ENCODE measurements at places on chromosomes 7 and 10.

DNA sequence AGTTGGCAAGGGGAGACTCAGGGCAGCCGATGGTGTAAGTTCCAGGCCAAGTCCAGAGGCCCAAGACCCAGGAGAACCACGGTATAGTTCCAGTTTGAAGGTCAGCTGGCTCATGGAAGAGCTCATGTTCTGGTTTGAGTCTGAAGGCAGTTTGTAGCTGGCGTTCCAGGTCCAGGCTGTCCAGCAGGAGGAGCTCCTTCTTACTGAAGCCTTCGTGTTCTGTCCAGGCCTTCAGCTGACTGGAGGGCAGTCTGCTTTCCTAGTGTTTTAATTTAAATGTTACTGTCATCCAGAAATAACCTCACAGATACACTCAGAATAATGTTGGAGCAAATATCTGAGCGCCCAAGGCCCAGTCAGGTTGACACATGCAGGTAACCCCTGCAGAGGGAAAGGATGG, 4.2 kb downstream of the SUN1 start:
- no peak for DNase-seq

DNA sequence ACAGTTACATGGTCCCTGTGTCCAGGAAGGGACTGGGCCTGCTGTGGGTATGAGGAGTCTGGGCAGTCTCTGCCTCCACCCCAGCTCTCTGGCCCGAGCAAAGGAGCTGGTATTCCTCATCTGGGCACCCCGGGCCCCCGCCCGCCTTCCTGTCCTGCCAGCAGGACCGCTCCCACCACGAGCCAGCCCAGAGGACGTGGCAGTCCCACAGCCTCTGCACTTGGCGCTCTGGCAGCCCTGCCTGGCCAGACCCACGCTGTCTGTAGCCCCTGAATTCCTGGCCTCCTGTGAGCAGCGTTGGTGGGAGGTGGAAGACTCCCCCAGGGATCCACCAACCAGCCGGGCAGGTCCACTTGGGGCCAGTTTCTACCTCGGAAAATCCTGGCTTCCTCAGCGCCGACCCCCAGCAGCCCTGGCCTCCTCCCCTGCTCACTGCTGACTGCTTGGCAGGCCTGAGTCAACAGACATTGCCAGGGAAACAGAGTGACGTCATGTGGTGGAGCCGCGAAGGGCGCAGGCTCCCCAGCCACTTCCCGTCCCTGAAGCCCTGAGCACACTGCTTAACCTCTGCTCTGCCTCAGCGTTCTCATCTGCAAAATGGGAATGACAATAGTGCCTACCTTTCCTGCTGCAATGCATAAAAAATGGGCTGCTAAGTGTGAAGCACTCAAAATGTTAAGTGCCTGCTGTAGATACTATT, 21.6 kb upstream of the LIMK1 start:
- peak; percentile 55 for DNase-seq

DNA sequence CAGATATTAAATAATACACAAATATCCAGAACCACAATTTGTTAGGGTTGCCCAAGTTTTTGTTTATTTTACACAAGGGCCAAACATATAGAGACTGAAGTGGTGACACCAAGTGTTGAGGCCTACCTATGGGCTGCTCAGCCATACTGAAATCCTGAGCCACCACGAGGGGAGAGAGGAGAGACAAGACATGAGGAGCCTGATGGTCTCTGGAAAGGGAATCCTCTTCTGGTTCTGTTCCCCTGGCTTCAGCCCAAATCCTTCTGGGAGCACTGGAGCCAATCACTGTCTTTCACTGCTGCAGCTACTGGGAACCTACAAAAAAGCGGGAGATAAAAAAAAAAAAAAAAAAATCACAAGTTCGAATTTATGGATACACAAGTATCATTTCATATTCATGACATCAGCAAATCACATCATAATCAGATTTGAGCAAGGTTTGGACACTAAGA, 1.9 kb downstream of the SKIDA1 start:
- no peak for DNase-seq

GRCh38 chr10:285216-285615, 150.0 kb downstream of the ZMYND11 start:
- no peak for DNase-seq

- peak; percentile 67 for DNase-seq
Observed at GRCh38 chr7:150322114-150322832, 882 bp upstream of the LRRC61 start.

DNA sequence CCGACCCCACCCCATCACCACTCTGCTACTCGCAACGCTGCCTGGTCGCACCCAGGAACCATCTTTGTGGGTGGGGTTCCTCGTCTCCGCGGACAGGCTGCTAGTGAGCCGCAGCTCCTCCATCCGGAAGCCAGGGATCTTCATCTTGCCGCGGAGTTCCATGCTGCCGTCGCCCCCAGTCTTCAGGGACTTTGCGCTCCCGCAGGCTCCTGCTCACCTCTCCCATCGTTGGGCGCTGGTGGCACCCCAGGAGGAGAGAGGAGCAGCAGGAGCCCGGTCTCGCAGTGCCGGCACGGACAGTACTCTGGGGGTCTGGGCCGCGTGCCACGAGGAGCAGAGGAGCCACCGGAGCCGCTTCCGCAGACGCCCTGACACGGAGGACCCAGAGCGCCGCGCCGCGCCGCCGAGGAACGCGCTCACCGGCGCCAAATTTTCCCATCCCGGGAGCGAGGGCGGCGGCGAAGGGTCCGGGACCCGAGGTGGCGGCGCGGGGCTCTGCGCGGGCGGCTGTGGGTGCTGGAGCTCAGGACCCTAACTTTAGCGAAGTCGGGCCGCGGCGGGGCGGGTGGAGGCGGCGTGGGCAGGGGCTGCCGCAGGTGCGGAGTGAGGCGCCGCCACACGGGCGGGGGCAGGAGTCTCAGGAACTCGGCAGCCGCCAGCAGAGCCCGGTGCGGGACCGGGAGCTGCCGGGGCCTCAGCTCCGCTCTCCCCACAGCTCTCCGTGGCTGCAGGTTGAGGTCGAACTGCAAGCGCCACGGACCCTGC, 750.1 kb upstream of the SORCS1 start:
- DNase-seq: no peak

GRCh38 chr7:43652364-43652763, 69.5 kb downstream of the STK17A start:
- no peak for DNase-seq

- no peak for DNase-seq
Observed at GRCh38 chr7:92260248-92260781, 14.5 kb downstream of the ANKIB1 start.

GRCh38 chr10:84522612-84523462, 194.4 kb downstream of the CCSER2 start:
- no peak for DNase-seq

DNA sequence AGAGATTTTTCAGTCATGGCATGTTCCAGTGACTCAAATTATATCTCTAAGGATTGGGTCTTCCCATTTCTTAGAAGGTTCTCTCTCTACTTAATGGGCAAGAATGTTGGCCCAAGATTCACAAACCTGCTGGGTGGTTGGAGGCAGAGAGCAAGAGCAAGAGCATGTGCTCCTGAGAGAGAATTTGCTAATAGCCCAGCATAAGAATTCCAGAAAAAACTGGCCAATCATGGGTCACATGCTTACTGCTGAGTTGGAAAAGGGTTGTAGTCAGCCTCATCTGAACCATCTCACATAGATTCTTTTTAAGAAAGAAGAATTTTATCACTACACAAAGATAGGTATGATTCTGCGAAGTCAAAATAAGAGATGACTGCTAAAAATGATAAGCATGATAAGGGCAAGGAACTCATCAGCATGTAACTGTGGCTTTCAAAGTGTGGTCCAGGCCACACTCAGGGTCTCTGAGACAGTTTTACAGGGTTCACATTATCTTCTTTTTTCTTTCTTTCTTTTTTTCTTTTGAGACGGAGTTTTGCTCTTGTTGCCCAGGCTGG, 8.2 kb upstream of the VCL start:
- no peak for DNase-seq

DNA sequence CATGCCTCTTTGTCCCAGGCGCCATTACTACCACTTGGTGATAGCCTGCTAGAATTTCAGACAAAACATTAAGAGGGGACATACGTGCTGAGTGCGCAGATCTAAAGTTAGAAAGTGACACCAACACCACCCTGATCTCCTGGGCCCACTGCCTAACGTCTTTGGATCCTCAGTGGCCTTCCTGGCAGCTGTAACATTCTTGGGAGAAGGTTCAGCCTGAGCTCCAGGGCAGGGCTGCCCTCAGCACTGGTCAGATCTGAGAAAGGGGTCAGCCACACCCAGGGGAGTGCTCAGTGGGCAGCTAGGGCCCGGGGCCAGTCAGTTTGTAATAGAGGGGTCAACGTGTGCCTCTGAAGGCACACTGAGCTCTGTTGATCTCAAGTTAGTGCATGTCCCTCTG, 48.4 kb downstream of the ZCCHC24 start:
- no peak for DNase-seq

DNA sequence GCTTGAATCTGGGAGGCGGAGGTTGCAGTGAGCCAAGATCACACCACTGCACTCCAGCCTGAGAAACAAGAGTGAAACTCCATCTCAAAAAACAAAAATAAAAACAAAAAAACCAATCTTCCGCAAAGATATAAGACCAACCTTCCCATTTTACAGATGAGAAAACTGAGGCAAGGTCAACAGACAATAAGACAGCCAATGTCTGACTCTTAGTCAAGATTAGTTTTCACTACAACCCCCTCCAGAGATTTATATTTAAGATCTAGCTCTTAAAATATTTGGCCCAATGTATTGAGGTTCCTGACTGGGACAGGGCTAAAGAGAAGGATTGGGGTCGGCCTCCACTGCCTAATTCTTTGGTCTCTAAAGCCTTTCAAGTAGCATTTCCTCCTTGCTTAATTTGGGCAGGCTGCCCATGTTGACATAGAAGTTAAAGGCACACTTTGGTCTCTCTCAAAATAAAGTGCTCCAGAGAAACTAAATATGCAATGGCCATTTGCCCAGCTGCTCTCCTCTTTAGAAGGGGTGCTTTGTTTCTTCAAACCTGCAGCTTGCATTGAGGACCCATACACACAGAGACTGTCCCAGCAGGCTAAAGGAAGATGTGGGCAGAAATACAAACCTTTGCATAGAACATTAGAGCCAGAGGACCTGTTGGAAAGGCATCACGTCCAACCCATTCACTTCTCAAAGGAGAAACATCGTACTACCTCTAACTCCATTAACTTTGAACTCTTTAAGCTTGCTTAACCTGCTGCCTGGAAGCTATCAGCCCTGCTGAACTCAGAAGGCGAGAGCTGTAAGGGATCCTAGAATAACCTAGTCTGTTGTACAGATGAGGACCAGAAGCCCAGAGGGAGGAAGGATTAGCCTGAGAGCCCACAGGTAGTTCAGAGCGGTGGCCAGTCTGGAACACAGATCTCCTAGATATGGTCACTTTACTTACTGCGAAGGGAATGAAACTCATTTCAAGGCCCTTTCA, 3.9 kb downstream of the TECTB start:
- no peak for DNase-seq

DNA sequence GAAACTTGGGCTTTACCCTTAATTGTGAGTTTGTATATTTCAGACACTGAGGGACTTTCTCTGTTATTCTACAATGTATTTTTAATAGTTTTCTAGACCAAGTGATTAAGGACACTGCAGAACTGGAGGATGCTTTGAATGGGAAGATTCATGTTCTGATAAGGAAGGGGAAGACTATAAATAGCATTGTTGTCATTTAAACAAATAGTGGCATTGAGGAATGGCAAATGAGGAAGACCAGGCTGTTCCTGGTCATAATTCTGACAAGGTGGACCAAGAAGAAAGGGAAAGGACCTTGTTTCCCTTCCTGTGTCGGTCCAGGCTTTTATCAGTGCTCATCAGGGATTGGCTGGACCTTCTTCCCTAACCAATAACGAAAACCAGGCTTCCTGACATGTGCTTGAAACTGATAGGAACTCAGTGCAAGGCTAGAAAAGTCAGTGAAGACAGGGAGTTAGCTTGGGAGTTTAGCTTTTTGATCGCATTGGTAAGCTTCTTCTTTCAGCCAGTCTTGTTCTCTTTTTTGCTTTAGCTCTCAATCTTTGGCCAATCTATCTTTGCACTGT, 116.2 kb downstream of the ITGA8 start:
- no peak for DNase-seq

- no peak for DNase-seq
Observed at GRCh38 chr7:11332865-11333228, 359.2 kb downstream of the PHF14 start.

GRCh38 chr10:51321980-51322379, 247.7 kb downstream of the PRKG1 start:
- DNase-seq: no peak

- DNase-seq: no peak
Observed at GRCh38 chr7:29879609-29880008, 73.3 kb downstream of the WIPF3 start.

DNA sequence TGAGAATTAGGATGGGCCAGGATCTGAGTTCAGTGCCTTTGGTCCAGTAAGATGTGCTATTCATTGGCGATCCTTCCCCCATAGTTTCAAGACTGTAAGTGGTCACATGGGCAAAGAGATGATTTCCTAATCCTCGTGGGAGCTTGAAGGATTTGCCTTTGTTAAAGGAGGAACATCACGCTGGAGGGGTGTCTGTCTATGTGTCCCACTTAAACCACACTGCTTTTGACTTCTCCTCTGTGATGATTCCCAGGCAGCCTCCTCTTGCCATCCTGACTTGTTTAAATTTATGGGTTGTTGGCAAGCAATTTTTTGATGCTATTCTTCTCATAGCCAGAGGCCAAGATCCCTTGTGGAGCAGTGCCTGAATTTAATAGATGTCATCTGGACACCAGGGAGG, 154.0 kb downstream of the TCF7L2 start:
- DNase-seq: no peak

DNA sequence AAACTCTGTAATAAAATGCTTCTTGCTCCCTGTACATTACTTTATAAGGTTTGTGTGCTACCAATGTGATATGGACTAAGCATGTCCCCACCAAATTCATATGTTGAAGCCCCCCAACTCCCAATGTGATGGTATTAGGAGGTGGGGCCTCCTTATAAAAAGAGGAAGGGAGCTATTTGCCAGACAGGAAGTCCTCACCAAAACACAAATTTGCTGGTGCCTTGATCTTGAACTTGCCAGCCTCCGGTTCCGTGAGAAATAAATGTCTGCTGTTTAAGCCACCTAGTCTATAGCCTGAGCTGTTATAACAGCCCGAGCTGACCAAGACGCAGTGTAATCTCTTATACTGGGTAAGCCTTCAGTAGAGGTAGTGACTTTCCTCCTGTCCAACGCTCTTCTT, 114.5 kb downstream of the INHBA start:
- DNase-seq: no peak

- no peak for DNase-seq
Observed at GRCh38 chr10:97356318-97356914, 21.9 kb upstream of the FRAT2 start.

DNA sequence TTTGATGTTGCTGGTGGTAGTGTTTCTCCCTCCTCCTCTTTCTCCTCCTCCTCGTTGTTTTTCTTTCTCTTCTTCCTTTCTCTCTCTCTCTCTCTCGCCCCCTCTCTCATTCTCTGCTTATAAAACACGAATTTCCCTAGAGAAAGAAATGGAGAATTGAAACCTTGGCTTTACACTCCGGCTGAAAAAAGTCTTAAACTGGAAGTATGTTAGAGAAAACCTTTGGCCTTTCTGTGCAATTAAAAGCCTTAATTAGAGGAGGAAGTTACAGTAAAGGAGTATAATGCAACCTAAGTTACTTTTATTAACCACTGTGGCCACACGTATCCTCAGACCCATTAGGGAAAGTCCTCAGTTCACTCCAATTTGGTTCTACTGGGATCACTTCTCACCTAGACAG, 501.7 kb upstream of the SORCS1 start:
- DNase-seq: no peak

GRCh38 chr10:113680190-113681111, 739 bp downstream of the CASP7 start:
- DNase-seq: peak; percentile 60
